ENCODE measurements at places on chromosomes 12 and 14. TPM values are rescaled to one million over a fixed set of nuclear protein-coding genes. Genes with fewer than 3 reads are reported as not detected.

The VTI1B gene
- total RNA-seq, result 131 TPM

The CMTM5 gene
- not detected for total RNA-seq

The CRACR2A gene
- not detected for total RNA-seq

The LRFN5 gene
- not detected for total RNA-seq

The OXA1L gene
- 65.2 TPM for total RNA-seq

The RNASE3 gene
- not detected for total RNA-seq

The OSGEP gene
- total RNA-seq, result 17.2 TPM

The TESPA1 gene
- not detected for total RNA-seq

The NID2 gene
- total RNA-seq, result not detected

The C14orf180 gene
- not detected for total RNA-seq

The TCL1B gene
- not detected for total RNA-seq
